Left colon (tissue), 2 donors: ENCODE measurements at places on chromosomes 1 and 21. TPM values are rescaled to one million over a fixed set of nuclear protein-coding genes. Genes with fewer than 3 reads are reported as not detected.

Gene RASAL2
- 14.5 TPM for total RNA-seq

GRCh38 chr1:19980314-19980713 is 896 bp upstream of the PLA2G2A start:
- no peak for DNase-seq

Gene UBE2U
- total RNA-seq: not detected

GRCh38 chr1:38834221-38834782 is 25.3 kb downstream of the RRAGC start:
- no peak for DNase-seq

Gene HSD11B1
- 0.87 TPM for total RNA-seq

GRCh38 chr1:170215072-170215885 is 69.5 kb downstream of the NTMT2 start:
- no peak for DNase-seq

DNA sequence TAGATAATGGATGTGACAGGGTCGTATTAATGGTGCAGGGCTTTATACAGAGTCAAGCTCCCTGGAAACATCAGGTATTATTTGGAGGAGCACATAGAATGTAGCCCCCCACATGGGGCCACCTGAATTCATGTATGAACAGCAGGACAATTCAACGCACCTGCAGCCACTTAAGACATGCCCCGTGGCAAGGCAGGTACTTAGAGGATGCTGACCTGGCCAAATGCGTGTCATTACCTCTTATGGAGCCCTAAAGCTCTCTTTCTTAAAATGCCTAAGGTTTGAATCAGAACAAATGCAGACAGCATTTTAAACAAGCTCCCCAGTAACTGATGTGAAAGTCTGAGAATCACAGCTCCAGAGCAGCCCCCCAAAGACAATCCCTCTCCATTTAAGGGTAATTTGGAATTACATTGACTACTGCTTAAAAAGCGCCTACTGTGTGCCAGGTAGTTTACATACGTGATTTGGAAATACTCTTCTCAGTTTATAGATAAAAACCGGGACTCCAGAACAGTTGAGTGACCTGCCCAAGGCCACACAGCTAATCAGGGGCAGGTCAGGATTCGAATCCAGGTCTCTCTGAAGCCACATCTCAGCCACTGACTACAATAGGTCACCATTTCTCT is 71.0 kb upstream of the KLHDC7A start:
- no peak for DNase-seq

DNA sequence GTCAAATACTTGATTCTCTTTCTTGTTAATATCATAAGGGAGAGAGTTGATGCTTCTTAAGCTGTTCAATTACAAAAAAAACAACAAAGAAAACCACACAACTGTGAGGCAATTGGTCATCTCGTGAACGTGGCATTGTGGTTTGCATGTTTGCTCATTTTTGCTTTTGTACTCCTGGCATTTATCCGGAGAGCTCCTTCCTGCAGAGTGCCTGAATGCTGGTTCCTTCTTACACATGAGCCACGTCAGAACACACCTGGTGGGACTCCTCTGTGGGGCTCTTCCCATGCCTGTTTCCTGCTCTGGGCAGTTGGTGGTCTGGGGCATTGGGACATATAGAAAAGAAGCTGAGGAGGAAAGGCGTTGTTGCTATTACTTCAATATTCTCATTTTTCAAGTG is 25.7 kb downstream of the KCNK1 start:
- no peak for DNase-seq

DNA sequence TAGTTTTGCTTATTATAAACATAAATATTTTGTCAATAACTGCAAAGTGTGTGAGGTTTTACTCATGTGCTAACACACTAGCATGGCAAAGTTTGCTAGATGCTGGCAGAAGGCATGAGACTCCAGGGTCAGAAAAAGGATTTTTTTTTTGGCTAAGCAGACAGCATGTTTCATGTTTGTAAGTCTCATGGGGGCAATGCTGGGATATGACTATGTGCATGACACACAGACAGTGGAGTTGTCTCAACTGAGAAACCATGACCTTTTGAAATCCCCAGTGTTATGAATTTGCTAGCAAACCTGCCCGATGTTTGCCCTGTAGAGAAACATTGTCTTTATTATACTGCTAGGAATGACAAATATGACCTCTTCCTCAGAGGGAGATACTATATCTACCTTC is 448.2 kb downstream of the BRINP3 start:
- no peak for DNase-seq

GRCh38 chr21:35791541-35792325 is 268.6 kb downstream of the SETD4 start:
- DNase-seq: no peak

Gene ATP1A2
- total RNA-seq: 12.1 TPM

DNA sequence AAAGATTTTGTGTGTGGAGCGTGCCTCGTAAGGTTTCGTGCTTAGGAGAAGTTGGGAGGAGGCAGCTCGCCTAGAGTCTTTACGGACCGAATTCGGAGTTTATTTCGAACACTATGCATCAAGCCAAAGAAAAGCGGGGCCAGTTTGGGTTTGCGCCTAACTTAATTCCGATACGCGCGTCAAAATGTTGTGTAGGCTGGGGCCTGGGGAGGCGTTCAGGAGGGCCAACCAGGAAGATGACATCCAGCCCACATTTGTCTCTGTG is 6.4 kb downstream of the FOXD2 start:
- DNase-seq: no peak

DNA sequence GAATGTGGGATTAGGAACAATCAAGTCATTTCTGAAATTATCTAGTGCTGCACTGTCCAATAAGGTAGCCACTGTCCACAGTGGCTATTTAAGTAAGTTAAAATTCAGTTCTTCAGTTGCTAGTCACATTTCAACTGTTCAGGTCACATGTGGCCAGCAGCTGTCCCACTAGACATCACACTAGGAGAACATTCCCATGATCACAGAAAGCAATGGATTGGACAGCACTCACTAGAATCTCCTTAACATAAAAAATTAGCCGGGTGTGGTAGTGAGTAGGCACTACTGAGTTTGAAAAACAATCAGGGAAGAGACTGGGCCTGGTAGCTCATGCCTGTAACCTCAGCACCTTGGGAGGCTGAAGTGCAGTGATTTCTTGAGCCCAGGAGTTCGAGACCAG is 33.6 kb downstream of the NUP133 start:
- DNase-seq: no peak

DNA sequence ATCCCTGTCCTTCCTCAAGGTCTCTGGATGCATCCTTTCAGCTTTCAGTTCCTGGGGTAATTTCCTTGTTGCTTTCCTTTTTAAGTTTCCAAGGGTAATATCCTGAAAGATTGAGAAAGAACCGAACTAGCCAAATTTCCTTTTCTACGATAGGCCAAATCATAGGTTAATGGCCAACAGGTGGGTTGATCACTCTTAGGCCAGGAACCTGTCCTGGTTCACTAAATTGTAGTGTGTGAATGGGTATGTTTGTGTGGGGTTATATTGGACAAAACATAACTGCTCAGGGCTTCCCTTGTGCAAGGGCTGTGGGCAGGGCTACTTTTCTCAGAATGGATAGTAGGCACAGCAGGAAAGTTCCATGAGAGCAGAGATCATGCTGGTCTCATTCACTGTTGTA is 17.1 kb downstream of the UBE2T start:
- DNase-seq: no peak

GRCh38 chr1:21909787-21910503 is 27.2 kb downstream of the HSPG2 start:
- no peak for DNase-seq

GRCh38 chr1:11845641-11846335 is 1.8 kb downstream of the NPPA start:
- no peak for DNase-seq

GRCh38 chr1:29706936-29707335 is 470.6 kb downstream of the PTPRU start:
- DNase-seq: no peak

Gene FAM43B
- total RNA-seq: 0.39 TPM

DNA sequence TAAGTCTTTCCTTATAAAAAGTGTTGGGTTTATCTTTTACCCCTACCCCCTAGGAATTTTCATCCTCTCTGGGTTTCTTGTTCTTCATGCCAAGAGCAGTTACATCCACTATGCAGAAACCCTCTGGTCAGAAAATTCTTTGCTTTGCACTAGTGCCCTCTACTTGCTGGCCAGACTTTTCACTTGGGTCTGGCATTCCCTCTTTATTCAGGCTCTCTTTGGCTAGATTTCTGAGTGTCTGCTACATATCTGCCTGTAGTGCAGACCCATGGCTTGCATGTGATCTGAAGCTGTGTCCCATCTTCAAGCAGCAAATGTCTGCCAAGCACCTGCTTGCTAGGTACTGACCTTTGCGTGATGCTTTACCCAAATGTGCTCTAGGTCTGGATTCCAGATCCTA is 237.0 kb downstream of the GPATCH2 start:
- no peak for DNase-seq

Gene PLPPR4
- 0.20 TPM for total RNA-seq

Gene BRDT
- total RNA-seq: not detected

- no peak for DNase-seq
These were observed 155.9 kb upstream of the HMCN1 start for GRCh38 chr1:185578293-185578692.

- DNase-seq: peak; percentile 27
These were observed 118.3 kb downstream of the OLFML2B start for GRCh38 chr1:161905269-161905884.

GRCh38 chr1:41678111-41678878 is 193.8 kb upstream of the EDN2 start:
- no peak for DNase-seq

DNA sequence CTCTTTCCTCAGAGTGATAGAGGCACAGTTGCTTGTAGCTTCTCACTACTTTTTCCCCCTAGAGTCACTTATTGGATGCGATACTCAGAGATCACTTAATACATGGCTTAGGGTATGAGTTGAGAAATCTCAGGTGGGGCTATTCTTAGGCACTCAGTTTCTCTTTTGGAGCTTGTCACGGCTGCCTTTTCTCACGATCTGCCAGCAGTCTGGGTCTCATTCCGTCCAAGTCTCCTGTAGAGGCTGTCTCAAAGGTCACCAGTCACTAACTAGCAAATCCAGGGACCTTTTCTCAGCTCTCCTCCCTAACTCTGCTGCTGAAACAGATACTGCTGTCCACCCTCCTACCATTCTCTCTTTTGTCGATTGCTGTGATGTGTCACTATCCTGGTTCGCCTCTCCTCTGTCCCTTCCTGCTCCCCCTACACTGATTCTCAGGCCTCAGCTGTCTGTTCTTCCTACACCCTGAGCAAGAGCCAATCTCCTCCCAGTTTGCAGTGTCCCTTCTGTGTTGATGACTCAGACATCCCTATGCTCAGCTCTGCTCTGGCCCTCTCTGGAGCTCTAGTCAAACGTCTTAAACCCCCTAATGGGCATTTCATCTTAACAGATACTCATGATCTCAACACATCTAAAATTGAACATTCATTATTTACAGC is 12.4 kb downstream of the ATP1A2 start:
- no peak for DNase-seq

Gene CD1C
- total RNA-seq: 0.95 TPM

DNA sequence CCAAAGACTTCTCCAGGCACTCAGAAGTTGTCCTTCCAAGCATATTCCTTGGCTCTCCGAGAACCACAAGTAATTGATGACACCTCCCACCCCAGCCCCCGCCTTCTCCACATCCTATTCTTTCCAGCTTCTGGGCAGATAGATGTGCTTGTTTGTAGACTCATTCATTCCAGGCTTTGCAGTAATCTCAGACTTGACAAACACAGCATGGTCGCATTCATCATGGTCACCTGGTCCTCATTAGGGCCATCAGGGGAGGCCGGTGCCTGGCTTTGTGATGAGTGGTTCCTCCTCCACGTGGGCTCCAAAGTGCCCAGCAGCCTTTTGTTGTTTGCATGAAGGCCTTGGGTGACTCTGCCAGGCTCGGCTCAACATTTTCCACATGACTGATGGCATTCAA is 28.5 kb upstream of the KCNE2 start:
- DNase-seq: no peak

Gene HHIPL2
- total RNA-seq: 0.70 TPM

DNA sequence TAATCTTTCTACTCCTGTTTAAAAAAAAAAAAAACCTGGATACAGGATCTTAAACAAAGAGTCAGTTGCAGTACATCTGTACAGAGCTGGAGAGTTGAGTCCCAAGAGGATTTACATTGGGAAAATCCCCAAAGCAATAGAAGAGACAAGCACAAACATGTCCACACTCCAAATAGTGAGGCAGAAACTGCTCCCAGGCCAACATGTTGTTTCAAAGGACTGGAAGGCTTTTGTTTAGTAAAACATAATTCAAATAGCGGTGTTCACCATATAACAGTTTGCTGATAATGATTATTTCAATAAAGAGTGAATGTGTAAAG is 425.4 kb downstream of the ADGRL2 start:
- DNase-seq: no peak

Gene PLXNA2
- total RNA-seq: 89.3 TPM

DNA sequence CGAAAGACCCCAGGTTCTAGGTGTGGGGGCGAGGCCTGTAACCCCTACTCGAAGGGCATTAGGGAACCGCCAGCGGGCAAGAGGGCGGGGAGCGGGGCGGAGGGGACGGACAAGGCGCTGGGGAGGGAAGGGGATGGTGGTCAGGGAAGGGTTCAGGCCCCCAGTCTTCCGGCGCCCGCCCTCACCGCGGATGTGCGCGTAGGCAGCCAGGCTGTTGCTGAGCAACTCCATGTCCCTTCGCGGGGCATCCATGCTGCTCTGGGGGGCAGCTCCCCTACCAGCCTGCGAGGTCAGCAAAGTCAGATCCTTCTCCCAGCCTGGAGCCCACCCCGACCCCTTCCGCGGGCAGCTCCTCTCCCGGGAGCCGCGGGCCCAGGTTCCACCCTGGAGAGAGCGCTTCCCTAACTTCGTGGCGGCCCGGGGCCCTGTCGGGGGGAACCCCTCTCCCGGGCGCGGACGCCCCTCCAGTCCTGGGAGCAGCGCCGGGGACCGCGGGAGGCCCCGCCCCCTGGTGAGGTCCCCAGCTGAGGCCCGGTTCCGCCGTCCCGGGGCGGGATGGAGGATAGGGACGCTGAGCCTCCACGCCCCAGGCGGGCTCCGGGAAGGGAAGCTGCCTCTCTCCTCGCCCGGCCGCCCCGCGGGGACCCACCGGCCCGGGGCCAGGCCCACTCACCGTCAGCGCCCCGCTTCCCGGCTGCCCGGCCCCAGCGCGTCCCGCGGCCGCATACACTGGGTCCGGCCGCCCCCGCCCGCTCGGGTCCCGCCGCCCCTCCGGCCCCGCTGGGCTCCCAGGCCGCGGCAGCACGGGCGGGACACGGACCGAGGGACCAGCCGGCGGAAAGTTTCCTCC is 434 bp downstream of the EVA1B start:
- DNase-seq: peak; percentile 60

Gene MFN2
- 99.6 TPM for total RNA-seq

Gene ACTA1
- not detected for total RNA-seq

Gene SLAMF7
- total RNA-seq: 12.9 TPM

Gene AADACL4
- not detected for total RNA-seq
